Activated CD8-positive, alpha-beta T cell treated with anti-CD3 and anti-CD28 coated beads for 36 hours (primary cell): ENCODE measurements at places on chromosomes 2 and 18.

DNA sequence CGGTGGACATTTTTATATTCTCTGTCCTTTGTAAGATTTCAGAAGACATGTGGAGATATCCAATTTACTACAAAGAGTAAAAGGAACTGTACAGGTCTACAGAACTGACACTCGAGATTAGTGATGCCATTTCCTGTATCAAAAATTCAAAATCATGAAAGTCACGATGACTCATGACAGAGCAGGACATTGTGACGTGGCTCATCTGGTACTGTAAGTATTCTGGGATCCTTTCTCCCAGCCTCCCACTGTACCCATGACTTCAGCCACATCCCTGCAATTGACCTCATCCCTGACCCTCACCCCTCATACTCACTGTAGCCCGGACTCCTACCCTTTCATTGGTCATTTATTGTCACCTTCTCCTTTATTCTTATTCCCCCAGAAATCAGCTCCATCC lies 736.5 kb downstream of the EPHA4 start:
- no peaks in the 10 kb centered on the region for H3K4me1 ChIP-seq
- no peak overlapping the region for H3K27ac ChIP-seq
- no peaks in the 10 kb centered on the region for H3K27me3 ChIP-seq
- DNase-seq = no peak
- H3K36me3 ChIP-seq = no peaks in the 10 kb centered on the region
- H3K4me3 ChIP-seq = no peak overlapping the region

- H3K36me3 ChIP-seq = peaks cover 26% of the 10 kb centered on the region
- no peak overlapping the region for H3K27ac ChIP-seq
- no peak for DNase-seq
- no peak overlapping the region for H3K4me3 ChIP-seq
Measured at GRCh38 chr18:9285604-9286003, 49.0 kb upstream of the TWSG1 start.

DNA sequence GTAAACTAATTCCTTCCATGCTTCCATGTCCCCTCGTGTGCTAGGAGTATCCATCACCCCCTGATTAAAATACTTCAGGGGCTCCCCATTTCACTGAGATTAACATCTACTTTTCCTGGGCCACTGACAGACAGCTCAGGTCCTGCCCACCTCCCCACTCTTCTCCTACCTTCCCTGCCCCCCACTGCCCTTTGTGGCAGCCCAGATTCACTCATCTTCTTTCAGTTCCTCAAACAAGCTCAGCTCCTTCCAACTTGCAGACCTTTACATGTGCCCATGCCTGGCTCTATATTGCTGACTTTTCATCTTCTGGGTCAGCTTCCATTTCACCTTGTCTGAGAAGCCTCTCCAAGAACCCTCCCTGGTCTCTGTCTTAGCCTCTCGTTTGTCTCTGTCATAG lies 12.0 kb downstream of the RUFY4 start:
- H3K4me3 ChIP-seq = no peak overlapping the region
- no peaks in the 10 kb centered on the region for H3K36me3 ChIP-seq
- no peak overlapping the region for H3K27ac ChIP-seq
- H3K27me3 ChIP-seq = peaks cover 5% of the 10 kb centered on the region

GRCh38 chr18:58088691-58089065 lies 44.7 kb downstream of the NEDD4L start:
- no peak for DNase-seq
- H3K4me3 ChIP-seq = no peak overlapping the region
